ENCODE measurements at places on chromosomes 3 and 15.

- no peak for DNase-seq
Observed at GRCh38 chr3:20140881-20141280, 45.1 kb downstream of the SGO1 start.

DNA sequence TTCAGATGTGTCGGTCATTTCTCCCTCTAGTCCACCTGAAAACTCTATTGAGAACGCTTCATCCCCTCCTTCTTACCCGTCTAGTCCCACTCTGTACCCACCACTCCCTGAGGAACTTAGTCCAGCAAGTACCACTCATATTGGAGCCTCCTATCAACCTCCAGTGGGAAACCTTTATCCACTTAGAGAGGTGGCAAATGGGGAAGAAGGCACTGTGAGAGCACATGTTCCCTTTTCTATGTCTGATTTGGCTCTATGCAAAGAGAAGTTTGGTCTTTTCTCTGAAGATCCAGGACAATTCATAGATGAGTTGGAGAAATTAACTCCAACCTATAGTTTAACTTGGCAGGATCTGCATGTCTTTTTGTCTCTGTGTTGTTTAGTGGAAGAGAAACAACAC, 17.0 kb upstream of the RPN1 start:
- DNase-seq, result no peak

GRCh38 chr15:50945725-50946124, 37.2 kb downstream of the AP4E1 start:
- no peak for DNase-seq

DNA sequence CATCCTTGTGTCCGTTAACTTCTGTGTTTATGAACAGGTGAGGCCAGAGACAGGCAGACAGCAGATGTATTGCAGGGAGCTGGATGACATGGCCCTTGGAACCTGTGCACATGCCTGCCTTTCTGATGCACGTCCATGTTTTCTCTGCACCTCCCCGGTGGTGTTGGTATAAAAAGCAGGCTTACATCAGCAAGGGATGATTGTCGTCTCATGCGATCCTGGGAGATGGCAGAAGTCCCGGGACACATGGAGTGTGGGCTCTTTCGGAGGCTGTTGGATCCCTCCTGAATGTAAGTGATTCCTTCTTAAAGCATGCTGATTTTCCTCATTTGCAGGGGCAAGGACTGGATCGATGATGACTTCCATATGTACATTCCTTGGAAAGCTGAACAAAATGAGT, 134.8 kb downstream of the SNRPN start:
- no peak for DNase-seq

DNA sequence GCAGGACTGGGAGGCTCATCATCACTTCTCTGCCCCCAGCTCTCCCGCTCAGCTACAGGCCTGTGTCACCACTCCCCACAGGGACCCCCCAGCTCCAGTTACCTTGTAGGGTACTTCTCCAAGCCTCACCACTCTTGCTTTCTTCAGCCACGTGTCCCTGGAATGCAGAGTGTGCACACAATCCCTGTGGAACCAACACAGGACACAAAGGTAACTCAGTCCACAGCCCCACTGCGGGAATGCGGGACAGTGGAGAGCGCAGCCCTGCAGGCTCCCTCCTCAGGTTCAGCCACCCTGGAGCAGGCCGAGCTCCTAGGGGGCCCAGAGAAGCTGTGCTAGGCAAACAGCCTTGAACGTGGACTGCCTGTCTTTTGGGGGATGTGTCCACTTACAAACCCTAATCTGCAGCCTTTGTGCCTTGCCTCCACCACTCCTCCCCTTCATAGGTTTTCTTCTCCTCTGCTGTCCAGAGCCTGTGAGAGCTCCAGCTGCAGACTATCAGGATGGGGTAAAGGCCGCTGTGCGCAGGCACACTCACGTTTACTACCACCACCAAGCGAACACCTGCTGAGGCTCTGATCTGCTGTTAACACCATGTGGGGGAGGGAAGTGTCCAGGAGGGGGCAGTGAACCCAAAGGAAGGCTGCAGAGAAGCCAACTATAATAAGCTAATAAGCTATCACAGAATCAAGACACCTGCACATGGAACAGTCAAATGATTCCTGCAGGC, 26.0 kb downstream of the XPC start:
- no peak for DNase-seq

DNA sequence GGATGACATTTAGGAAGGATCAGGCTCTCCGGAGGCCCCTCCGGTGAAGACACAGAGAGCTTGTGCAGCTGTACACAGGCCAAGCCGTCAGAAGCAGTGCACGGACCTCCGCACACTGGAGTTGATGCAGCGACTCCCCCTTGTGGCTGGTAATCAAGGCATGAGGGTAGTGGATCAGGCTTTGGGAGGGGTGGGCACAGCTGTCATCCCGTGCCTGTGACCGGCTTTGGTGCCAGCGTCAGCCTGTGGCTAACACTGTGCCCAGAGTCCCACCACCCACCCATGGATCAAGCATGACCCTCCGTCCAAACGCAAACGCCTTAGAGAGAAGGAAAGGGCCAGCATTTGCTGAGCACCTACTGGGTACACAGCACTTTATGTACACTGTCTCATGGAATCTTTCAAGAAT, 8.2 kb upstream of the GRIP2 start:
- DNase-seq, result peak; percentile 5

GRCh38 chr3:146540236-146540635, 4.2 kb downstream of the PLSCR1 start:
- DNase-seq, result no peak

DNA sequence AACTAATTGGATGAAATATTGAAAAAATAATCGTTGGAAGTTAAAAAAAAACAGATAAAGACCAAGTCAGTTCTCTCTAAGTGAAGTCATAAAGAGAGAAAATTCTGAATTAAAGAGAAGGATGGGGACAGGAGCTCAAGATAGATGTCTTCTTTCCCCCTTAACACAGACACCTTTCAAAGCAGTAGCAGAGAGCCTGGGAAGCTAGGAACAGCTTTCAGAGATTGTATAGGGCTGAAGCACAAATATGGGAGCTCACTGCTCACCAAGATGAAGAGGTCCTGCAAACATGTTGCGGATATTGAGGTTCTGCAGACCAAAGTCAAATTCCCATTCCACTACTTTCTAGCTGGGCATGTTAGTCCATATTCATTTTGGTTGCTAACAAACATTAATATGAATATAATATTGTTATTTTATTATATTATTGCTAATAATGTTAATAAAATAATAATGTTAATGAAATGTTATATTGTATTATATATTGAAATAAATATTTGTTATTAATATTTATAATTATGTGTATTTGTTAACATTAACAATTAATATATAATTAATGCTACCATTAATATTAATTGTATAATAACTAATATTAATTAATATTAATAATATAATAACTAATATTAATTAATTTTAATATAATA, 319.1 kb downstream of the OXSM start:
- DNase-seq, result no peak

GRCh38 chr3:185732782-185733181, 92.1 kb downstream of the IGF2BP2 start:
- DNase-seq, result no peak

GRCh38 chr3:167409611-167410010, 29.5 kb upstream of the ZBBX start:
- DNase-seq, result no peak

DNA sequence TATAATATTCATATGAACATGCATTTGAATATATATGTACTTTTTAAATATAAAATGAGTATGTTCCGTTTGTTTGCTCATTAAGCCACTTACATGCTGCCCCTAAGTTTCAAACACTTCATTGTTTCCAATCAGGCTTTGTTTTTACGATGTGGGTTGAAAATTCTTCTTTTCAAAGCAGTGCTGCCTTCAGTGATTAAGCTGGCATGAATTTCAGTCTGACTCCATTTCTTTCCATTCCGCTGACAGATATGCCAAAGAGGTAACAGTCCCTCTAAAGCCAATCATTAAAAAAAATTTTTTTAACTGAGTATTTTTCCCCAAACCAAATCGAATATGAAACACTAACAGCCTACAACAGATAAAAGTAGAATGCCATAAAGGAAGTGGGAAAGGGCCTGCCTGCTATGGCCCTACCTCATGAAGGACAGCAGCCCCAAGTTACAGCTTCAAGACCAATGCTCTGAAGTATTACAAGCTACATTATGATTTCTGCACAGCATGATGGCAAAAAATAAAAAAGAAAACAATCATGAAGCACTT, 40.0 kb downstream of the DCUN1D1 start:
- DNase-seq, result no peak

- no peak for DNase-seq
Observed at GRCh38 chr3:153111016-153111415, 51.0 kb upstream of the RAP2B start.

DNA sequence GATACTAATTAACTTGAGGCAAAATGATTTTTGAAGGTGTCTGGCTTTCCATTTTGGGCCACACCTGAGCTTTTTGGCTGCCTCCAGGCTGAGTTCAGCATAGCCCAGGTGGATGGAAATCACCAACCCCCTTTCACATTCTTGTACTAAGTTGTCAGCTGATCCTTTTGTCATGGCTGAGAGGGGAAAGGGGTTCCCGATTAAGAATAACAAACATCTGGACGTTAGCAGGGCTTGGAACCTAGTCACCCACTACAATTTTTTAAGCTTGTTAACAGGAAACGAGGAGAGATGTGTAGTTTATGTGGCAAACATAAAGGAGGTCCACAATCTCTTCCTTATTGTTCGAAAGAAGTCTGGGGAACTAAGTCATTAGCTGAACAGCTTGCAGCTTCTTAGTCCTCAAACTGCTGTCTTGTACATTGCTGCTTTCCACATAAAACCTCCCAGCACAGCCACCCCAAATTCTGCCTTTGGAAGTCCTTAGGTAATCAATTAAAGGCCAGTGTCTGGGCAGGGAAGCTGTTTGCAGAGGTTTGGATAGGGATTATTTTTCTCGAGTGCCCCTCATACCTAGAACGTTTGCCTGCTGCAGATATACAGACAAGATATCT, 5.0 kb downstream of the NR2F2 start:
- DNase-seq, result no peak

DNA sequence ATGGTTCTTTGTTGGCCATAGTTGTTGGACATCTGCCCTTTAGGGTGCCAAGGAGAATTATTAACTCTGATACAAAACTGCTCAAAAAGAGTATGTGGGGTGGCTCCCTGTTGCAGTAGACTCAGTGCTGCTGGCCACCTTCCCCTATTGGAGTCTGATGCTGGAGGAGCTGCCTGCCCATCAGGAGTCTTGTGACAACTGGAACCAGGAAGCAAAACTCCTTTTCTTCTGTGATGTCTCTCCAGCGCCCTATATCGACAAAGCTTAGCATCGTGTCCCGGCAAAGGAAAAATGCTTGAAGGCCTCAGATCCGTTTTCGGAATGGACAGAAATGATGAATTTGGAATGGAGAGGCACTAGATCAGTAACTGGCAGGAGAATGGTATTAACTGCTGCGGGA, 23.5 kb downstream of the PAK2 start:
- DNase-seq, result no peak

GRCh38 chr3:156681002-156681401, 6.6 kb downstream of the TIPARP start:
- no peak for DNase-seq

DNA sequence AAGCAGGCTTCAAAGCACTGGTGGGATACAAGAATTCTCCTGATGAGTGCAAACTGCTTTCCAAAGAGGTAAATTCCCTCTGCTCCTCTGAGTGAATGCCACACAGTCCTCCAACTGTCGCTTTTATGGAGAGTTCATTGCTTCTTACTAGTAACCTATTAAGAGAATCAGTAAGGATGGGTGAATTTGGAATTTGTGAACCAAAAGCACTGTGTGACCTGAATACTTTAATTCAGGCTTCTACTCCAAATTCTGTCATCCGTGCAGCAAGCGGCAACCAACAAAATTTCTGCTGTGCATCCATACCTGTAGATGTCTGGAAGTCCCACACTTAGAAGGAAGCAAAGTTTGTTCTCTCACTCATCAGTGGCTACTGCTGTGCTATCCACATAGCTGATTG, 66.7 kb upstream of the SNRK start:
- DNase-seq, result no peak

DNA sequence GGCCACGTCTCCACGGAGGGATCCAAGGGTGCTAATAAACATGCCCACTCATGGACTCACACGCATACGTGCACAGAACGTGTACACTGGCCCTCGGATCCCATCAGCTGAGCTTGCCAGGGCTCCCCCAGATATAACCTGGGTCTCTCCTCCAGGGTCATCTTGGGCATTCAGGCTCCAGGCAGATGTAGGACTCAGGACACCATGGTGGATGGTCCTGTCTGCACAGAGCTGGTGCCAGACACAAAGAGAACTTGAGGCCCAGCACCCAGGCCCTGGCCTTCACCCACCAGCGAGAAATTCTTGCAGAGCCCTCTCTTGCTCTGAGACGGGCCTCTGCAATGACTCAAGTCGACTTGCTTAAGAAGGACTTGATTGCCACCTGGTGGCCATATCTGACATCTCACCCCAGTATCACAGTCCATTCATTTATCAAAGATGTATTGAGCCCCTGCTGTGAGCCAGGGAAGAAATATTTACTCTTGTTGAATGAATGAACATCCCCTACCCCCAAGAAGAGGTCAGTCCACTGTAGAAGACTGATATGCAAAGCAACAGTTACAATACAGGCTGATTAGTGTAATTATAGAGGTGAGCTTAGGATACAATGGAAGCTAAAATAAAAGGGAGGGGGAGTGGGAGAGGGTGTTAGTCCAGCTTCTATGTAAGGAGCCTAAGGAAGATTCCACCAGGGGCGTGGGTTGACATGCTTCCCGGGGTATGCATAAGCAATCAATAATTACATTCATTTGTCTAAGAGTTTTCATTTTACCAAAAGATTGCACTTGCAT, 34.2 kb upstream of the VPS8 start:
- DNase-seq, result peak; percentile 73

- no peak for DNase-seq
Observed at GRCh38 chr3:73734211-73735089, 109.7 kb upstream of the PDZRN3 start.

GRCh38 chr15:41567862-41568261, 8.8 kb downstream of the TYRO3 start:
- no peak for DNase-seq

DNA sequence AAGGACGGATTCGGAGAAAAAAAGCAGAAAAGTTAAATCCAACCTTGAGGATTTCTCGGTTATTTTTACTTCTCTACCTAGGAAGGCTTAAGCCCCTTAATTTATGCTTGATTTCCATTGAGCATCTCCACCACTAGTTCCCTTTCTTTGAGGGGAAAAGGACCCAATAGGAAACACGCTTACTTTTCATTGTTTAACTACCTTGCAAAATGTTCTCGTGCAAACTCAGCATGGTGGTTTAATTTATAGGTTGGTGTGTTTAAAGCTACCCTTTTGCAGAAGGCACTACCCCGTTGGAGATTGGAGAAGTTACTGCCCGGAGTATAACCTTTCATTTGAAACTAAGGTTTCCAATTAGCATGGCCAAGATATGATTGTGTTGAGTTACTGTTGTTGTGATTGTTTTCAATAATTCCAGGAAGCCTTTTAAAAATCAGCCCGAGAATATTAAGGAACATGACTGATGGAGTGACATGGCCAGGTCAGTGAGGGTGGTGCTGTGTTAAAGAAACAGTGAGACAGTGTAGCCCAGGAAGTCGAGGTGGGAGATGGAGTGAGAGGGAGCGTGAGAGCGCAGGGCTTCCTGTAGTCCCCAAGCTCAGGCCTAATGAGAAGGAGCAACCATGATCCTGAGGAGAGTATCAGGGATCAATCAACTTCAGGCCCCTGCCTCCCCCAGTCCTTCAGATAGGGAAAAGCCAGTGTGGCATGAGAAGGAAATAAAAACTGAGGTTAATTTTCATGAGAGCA, 76.6 kb downstream of the AQP9 start:
- no peak for DNase-seq
